ENCODE measurements at places on chromosomes 2 and 18. TPM values are rescaled to one million over a fixed set of nuclear protein-coding genes. Genes with fewer than 3 reads are reported as not detected.

- no peak for DNase-seq
Observed at GRCh38 chr18:48371854-48372602, 37.2 kb downstream of the ZBTB7C start.

GRCh38 chr2:101327863-101328394, 19.4 kb upstream of the RNF149 start:
- no peak for DNase-seq

- DNase-seq = peak; percentile 43
Observed at GRCh38 chr2:43542285-43542933, 53.4 kb downstream of the THADA start.

- no peak for DNase-seq
Observed at GRCh38 chr2:105788670-105789290, 44.1 kb downstream of the NCK2 start.

DNA sequence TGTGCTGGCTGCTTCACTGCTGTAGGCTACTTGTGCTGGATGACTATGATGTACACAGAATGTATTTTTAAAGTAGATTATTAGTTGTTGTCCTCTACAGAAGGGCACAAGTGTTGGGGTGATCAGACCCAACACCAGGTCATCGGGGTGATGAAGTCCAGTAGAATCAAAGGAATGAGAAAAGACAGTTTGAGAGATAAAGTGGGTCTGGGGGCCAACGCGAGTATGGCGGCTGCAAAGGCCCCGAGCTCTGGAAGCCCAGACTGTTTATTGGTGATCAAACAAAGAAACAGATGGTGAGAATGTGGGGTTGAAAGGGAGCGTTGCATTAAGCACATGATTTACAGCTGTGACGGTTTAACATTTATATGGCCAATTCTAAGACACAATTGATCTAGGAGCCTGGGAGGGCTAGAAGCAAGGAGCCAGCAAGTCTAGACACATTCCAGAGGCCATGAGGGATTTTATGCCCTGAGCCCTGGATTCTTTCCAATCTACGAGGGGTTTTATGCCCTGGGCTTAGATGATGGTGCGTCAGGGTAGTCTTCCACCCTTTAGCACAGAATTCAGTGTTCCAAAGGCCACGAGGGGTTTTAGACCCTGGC, 153.5 kb downstream of the AGPS start:
- no peak for DNase-seq

DNA sequence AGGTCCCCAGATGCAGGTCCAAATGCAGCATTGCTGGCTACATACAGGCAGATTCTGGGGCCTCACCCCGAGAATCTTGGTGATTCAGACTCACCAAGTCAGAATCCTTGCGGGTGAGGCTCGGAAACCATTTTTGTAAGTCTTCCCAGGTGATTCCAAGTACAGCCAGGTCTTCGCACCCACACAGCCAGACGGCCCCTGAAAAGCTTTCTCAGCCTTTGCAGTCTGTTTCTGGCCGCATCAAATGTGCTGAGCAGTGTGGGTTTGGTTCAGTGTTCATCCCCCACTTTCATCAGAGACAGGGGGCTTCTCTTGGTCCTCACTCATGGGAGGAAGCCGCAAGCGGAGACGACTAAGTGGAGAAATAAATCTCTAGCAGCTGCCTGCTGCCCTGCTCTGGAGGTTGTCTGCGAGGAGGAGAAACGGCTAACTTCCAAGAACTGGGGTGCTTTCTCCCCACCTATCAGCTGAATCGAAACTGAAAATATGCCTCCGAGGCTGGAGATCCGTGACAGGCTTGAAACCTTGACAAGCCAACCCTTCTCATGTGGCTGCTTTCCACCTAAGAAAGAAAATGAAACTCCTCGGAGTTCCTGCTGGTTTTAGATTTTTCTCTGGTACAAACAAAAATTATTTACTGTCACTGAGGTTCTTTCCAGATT, 8.9 kb upstream of the TMEM185B start:
- peak; percentile 86 for DNase-seq

GRCh38 chr2:160141912-160142311, 58.2 kb downstream of the ITGB6 start:
- DNase-seq = no peak

- DNase-seq = no peak
Observed at GRCh38 chr2:175449616-175450015, 268.1 kb upstream of the ATP5MC3 start.

GRCh38 chr2:168486477-168486876, 30.4 kb downstream of the CERS6 start:
- no peak for DNase-seq

GRCh38 chr18:54767098-54767497, 61.2 kb upstream of the RAB27B start:
- DNase-seq = no peak

- DNase-seq = peak; percentile 27
Observed at GRCh38 chr2:196131384-196131937, 39.9 kb downstream of the STK17B start.

AFF3 gene
- total RNA-seq = 2.6 TPM

- peak; percentile 11 for DNase-seq
Observed at GRCh38 chr18:48274301-48274700, 134.9 kb downstream of the ZBTB7C start.

RFTN2 gene
- total RNA-seq = 0.10 TPM

NCOA1 gene
- total RNA-seq = 12.3 TPM

DNA sequence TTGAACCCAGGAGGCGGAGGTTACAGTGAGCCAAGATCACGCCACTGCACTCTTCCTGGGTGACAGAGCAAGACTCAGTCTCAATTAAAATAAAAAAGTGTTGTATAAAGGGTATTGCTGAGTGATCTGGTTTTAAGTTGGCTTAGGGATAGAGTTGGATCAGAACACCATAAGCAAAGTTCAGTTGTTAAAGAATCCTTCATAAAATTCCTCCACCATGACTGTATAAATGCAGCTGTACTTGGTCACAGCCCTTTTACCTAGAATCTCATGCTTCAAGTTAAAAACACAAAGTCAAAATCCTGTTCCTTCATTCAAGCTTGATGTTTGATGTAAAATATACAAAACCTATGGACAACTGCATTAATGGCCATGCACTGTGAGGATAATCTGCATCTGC, 33.4 kb upstream of the PNO1 start:
- no peak for DNase-seq

DNA sequence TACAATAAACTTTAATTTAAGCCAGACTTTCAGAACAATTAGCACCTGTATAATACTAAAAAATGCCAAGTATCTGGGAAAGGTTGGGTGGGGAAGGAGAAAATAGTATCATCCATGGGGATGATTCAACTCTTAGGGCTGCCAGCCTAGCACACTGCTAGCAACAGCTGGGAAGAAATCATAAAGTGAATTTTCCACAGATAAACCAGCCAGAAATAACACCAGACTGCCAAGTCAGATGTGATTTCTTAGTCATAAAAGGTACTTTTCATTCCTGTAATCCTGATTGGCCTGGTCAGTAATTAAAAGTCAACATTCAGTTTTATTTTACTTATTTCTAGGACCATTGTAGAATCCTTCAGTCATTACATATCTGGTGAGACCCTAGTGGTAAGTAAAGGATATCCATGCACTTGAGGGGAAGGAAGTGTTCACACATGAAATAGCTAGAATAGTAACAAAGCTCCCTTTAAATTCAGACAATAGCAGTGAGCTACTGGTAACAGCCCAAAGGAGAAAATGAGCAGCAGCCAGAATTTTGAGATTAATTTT, 59.4 kb downstream of the LIMS1 start:
- peak; percentile 83 for DNase-seq

GPR75 gene
- total RNA-seq = 1.0 TPM

GRCh38 chr18:59950215-59950944, 50.6 kb downstream of the PMAIP1 start:
- DNase-seq = no peak

CTAGE1 gene
- not detected for total RNA-seq

DNA sequence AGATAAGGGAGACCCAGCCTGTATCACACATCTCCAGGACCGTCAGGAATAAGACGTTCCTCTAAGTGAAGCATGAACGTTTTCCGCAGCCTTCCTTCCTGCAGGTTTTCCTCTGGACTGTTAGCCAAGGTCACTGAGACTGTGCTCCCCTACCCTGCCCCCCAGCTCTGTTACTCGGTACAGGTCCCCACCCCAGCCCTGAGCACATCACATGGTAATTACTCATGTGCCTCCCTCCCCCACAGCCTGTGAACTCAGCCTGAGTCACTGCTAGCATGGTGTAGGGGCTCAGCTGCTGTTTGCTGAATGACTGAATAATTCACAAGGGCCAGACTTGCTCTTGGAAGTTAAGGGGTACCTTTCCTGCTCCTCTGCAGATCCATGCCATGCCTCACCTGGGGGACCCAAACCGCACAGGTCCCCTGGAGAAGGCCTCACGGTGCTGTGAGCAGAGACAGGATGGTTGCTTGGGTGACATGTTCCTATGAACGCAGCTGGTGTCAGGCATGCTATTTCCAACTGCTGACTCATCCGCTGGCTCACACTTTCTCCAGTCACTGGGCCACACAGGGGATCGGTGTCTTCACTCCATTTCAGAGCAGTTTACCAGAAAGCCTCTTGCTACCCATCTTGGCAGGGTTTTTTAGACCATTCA, 88.2 kb downstream of the PLB1 start:
- DNase-seq = peak; percentile 96

UGT1A5 gene
- total RNA-seq = not detected

DNA sequence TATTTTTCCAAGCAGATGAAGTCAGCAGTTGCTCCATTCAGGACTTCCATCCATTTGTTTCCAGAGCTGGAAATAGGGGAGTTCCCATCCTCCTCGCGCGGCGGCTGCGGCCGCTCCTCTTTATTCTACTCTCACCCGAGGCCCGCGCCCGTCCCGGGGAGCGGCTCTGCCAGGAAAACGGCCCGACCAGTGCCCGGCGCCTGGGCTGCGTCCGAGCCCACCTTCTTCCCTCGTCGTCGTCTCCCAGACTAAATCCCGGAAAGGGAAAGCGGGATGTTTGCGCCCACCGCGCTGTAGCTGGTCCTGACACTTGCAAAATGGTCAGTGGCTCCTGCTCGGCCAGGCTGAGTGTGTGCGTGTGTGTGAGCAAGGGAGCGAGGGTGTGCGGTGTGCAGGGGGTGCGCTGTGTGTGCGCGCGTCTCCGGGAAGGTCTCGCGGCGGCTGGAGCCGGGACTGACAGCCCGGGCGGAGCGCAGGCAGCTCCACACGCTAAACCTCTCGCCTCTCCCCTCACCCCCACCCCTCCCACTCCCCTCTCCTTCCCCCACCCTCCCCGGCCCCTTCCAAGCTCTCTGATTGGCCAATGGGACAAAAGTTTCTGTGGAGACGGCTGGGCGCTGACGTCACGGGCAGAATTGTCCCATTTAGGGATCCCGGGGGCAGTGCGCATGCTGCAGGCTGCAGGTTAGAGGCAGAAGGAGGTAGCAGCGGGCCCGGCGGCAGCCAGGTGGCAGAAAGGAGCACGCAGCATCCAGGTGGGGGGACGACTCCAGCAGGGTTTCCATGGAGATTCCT, at the start of gene NOL4:
Gene NOL4 (minus strand): TSS at position 491 of the 795 bp plus-strand sequence. CDS start 1,660 bp downstream, outside the sequence.
- no peak for DNase-seq

DNA sequence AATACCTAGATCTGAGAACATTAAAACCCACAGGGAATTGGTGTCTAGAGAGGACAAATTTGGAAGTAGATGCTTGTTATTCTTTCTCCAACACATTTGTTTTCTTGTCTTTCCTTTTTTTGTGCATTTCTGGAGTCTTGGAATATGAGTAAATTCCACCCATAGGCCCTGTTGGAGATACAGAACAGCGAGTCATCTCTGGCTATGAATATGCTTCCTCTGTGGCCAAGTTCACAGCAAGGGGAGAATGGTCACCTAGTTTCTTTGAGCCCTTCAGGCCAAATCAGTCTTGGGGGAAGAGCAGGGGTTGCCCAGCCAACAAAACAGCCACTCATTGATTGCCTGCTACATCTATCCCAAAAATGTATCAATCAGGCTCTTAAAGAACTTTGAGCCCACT, 31.3 kb downstream of the SP140L start:
- DNase-seq = peak; percentile 74

GRCh38 chr18:10420561-10421352, 33.7 kb upstream of the APCDD1 start:
- DNase-seq = peak; percentile 89

SDC1 gene
- total RNA-seq = 83.3 TPM

SERPINB5 gene
- not detected for total RNA-seq

ASAP2 gene
- total RNA-seq = 17.2 TPM

SERPINB12 gene
- total RNA-seq = not detected

DNA sequence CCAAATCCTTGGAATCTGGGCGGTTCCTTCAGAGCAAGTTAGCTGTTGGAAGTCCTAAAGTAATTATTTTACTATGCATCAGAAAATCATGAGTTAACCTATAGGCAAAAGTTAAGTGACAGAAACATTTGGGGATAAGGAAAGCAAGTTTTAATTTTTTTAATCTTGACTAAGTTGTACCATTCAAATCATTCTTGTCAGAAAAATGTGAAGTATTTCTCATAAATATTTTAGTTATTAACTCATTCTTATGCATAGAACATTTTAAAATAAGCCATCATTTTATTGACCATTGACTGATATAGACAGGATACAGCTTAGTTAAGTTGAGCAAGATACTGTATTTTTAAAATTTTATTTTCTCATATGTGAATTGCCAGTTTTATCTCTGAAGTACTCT, 98.2 kb upstream of the FOSL2 start:
- no peak for DNase-seq

B3GNT7 gene
- 0.17 TPM for total RNA-seq

ITM2C gene
- total RNA-seq = 86.5 TPM

AQP12A gene
- not detected for total RNA-seq

DNA sequence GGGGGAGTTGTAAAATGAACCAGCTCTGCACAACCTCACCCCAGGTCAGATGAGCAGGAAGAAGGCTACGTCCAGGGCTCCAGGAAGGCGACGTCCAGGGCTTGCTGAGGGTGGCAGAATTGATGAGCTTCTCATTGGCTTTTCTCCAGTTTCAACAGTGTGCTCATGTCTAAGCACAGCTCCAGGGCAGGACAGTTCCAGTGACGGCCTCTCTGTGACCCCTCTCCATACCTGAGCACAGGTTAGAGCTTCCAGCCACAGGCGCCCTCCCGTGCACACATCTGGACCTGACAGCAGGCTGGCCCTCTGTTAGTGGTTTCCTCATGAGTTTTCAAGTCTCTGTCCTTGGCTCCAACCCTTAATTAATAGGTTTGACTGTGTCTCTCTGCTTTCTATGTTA, 327.6 kb downstream of the ZNF516 start:
- DNase-seq = no peak
